Hippocampal formation (tissue), 2 donors: ENCODE measurements at places on chromosomes 4 and X.

DNA sequence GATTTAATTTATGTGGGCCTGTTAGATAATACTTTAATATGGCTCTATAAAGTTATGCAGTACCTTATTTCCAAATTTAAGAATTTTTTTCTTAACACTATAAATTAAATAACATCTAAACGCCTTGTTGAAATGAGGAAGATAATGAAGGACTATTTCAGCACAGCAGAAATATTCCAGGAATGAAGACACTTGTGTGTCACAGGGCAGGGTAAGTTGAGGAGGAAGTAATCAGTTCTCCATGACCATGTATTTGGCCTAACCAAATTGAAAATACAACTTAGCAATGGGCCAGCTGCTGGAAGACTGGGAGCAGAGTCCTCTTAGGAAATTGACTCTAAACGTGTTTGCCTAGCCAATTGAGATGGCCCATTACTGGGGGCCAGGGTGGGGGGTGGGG, 16.9 kb downstream of the CXCL3 start:
- DNase-seq, result no peak

- DNase-seq, result no peak
Measured at GRCh38 chrX:118047446-118048186, 69.0 kb downstream of the KLHL13 start.

- no peak for DNase-seq
Measured at GRCh38 chr4:37139987-37140386, 104.6 kb upstream of the NWD2 start.

- no peak for DNase-seq
Measured at GRCh38 chr4:175421506-175421905, 390.6 kb downstream of the GPM6A start.

GRCh38 chr4:172104539-172104938, 291.3 kb downstream of the GALNTL6 start:
- no peak for DNase-seq

- peak; percentile 55 for DNase-seq
Measured at GRCh38 chr4:15004739-15005301, 2.5 kb downstream of the CPEB2 start.

- DNase-seq, result no peak
Measured at GRCh38 chr4:80812145-80812544, 218.4 kb upstream of the BMP3 start.

GRCh38 chrX:81537723-81538122, 335.8 kb downstream of the SH3BGRL start:
- DNase-seq, result peak; percentile 50

GRCh38 chr4:25378437-25378743, 1.3 kb downstream of the ANAPC4 start:
- no peak for DNase-seq

- DNase-seq, result peak; percentile 18
Measured at GRCh38 chr4:94342694-94343093, at the start of gene HPGDS. TSS of gene HPGDS (minus strand) at chr4:94342836. CDS start at chr4:94334629, 8,207 bp downstream.

DNA sequence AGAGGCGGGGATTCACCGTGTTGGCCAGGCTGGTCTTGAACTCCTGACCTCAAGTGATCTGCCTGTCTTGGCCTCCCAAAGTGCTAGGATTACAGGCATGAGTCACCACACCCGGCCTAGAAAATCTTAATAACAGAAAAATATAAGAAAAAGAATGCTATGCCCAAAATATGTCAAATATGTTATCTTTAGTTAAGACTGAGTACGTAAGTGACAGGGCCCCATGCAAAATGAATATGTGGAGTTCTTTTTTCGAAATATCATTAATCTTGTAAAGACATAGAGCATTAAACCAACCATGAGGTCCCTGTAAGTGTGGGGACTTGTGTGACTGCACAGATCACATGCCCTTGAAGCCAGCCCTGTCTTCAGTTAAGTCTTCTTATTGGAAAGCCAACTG, 8.9 kb upstream of the ZNF518B start:
- DNase-seq, result no peak
